ENCODE measurements at places on chromosomes 6 and 20.

DNA sequence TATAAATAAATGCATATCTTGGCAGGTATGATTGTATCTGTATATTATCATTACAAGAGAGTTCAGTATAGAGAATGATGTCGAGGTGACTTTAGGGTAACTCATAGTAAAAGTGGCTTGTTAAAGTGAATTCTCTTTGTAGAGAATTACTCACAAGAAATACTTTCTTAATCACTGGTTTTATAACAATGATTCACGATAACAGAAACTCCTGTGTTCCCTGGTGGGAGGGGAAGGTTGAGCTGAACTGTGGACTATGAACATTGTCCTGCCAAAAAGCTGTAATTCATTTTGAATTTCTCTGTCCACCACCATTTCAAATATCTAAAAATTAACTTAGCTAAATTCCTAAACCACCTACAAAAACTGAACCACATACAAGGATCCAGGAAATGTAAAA, 7.7 kb downstream of the TPMT start:
- no peak for DNase-seq

DNA sequence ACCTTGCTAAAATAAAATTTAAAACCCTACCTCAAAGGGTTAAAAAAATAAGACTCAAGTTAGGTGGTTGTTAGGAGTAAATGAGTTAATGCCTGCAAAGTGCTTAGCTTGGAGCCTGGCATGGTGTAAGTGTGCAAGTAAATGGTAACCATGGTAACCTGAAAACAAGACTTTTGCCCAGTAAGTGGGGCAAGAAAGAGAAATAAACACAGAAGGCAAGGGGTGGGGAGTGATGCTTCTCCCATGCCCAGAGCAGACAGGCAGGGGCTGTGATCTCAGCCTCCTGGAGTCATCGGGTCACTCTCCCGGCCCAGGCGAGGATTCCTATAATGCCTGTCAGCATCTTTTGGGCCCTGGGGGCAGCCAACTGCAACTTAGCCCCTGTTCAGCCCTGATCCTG, 59.2 kb upstream of the SLC32A1 start:
- DNase-seq: no peak

- DNase-seq: no peak
Measured at GRCh38 chr6:44631968-44632367, 244.5 kb downstream of the CDC5L start.

DNA sequence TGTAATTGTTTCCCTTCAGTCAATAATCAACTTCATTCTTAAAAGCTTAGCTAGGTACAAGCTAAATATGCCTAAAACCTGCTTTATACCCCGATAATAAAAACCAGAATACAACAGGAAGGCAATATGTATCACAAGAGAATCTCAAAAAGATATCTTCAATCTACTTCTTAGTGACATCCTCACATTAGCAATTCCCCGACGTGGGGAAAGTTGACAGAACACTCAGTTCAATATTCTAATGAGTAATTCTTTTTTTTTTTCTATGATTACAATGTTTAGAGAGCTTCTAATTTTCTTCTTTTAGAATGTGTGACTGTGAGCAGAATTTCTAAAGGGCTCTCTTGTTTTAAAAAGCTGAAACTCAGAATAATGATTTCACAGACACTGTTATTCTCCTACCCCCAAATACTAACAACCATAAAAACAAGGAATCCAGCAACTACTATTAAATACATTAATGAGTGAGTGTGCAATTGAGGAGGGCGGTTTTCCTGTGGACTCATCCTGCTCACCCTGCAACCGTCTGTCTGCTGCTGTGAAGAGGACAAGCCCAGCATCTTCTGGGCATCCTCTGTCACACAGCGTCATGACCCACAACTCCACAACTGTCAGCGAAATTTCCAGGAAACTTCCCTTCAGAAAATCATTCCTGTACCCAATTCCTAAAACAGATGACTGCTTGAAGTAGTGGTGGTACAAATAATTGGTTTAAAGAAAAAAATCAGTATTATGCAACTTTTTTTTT, 68.1 kb downstream of the DTNBP1 start:
- no peak for DNase-seq

DNA sequence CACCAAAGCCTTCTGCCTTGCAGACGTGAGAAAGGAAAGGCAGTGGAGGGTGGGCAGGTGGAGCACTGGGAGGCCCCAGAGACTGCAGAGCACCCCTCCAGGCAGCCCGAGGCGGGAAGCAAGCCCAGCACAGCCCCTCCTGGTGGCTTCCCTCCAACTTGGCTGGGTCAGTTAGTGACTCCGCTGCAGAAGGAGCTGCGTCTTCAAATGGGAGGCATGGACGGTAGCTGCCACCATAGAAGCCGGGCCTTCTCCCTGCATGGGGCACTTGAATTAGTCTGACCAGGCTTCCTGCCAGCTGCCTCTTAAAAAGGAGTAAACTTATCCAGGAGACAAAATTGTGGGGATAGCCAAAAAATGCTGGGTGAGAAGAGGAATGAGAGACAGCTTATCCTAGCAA, 88.0 kb upstream of the RPS6KA2 start:
- no peak for DNase-seq

- no peak for DNase-seq
Measured at GRCh38 chr6:166850677-166851076, 105.7 kb downstream of the RNASET2 start.

DNA sequence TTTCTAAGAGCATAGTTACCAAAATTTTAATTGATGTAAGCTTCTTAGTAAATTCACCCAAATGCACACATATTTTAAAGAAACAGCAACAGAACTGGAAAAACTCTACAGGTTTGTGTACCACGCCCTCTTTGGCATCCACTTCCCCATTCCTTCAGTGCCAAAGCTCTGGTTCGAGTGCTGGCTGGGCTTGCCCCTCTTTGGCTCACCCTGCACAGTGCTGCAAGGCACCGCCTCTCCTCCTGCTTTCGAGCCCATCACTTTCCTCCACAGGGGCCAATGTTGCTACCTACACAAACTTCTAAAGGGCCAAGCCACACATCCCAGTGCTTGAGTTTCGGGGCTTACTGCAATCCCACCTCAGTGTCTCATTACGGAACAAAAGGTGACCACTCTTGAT, 9.6 kb downstream of the LRP11 start:
- DNase-seq: no peak

DNA sequence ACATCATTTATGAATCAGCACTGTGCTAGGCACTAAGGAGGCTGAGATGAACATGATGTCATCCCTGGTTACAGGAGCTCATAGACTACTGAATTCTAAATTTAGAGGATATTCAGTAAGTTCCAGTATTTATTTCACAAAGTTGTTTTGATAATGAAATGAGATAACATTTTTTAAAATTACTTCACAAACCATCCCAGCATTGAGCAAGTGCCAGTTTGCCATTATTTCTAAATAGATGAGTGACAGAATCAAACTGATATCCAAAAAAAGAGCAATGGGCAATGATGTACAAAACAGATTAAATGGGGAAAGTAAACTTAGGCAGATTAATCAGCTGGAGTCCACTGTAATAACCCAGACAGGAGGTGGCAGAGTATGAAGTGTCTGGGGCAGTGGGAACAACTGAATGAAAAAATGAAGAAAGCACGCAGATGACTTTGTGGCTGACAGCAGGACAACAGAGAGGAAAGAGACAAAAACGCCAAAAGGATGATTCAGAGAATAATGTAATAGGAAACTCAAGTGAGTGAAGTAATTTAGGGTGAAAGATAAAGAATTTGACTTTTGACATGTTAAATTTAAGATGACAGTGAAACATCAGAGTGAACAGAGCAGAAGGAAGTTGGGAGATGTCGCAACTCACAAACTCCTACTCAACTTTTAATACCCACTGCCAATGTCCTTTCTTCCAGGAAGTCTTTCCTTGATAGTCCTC, 70.2 kb downstream of the RCAN2 start:
- no peak for DNase-seq

- no peak for DNase-seq
Measured at GRCh38 chr20:13325033-13325432, 104.0 kb downstream of the ISM1 start.

DNA sequence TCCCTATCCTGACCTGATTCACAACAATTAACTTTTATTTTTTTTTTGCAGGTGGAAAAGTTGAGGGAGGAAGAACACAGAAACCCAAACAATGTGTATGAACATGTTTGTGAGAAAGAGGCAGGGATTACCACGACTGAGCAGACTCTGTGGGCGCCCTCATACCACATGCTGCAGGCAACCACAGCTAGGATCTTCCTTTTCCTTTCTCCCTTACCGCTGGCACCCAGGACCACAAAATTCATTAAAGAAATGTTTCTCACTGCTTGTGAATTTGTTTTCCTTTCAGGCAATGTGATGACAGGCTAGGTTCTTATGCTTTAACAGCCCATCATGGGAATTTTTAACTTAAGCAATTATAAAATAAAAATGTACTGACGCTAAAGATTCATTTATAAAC, 287.1 kb downstream of the GMDS start:
- no peak for DNase-seq

DNA sequence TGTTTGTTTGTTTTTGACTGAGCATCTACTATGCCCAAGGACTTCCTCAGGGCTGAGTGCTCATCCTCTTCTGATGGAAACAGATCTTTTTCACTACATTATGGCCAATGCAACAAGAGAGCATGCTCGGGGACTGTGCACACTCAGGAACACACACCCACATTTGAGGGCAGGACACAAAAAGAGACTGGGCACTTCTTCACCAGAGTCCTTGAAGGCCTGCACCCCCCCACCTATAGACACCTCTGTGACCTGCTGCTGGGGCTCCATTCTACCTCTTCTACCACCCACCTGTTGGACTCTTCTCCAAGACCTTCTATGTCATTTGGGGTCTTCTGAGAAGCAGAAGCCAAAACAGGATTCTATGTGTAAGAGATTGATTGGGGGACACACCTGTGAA, 9.2 kb upstream of the MAFB start:
- DNase-seq: no peak
